Sigmoid colon (tissue), 7 donors: ENCODE measurements at places on chromosomes 12 and 14. TPM values are rescaled to one million over a fixed set of nuclear protein-coding genes. Genes with fewer than 3 reads are reported as not detected.

TM9SF1 gene
- 35.8 TPM for total RNA-seq

DNA sequence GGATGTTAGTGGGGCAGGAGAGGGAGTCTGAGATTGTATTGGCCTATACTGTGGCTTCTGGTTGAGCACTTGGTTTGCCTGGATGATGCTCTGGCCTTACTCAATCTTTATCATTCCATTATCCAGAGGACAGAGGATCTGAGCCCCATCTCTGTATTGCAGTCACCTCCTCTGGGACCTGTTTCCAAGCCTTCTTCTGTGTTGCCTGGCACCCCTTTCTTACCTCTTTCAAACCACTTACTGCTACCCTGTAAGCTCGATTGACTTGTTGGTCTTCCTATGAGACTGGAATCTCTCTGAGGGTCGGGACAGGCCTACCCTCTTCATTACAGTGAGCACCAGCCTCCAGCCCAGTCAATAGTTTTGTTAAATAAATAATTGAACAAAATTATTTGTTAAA lies 3.0 kb upstream of the FOS start:
- peak; percentile 10 for DNase-seq

DNA sequence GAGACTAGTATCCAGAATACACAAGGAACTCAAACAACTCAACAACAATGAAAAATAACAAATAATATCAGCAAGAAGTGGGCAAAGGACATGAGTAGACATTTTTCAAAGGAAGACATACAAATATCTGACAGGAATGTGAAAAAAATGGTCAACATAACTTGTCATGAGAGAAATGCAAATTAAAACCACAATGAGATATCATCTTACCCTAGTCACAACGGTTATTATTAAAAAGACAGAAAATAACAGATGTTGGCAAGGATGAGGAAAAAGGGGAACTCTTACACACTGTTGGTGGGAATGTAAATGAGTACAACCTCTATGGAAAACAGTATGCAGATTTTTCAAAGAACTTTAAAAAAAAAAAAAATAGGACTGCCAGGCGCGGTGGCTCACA lies 20.4 kb downstream of the VWF start:
- DNase-seq: no peak

PTPRB gene
- total RNA-seq: 21.0 TPM

DNA sequence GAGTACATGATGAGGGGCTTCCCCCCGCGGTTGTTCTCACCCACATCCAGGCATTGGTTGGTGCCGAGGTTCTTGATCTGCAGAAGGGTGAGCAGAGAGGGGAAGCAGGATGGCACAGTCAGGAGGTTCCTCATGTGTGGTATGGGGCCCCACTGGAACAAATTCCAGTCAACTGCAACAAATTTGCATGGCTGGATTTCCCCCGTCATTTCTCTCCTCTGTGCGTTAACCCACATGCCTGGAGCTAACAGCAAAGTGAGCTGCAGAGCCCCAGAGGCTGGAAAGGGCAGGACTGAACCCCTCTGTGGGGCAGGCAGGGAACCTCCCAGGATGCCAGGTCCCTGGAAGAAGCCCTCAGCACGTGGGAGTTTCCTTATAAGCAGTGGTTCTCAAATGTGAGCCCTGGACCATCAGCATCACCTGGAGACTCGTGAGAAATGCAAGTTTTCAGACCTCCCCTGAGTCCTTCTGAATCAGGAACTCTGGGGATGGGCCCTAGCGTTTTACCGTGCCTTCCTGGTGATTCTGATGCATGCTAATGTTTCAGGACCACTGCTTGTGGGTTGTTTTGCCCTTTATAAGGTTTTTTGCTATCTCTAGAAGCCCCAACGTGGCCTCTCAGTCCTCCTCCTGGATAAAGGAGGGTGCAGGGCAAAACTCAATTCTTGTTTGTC lies 11.0 kb upstream of the CELA1 start:
- DNase-seq: no peak

TAS2R8 gene
- not detected for total RNA-seq

DNA sequence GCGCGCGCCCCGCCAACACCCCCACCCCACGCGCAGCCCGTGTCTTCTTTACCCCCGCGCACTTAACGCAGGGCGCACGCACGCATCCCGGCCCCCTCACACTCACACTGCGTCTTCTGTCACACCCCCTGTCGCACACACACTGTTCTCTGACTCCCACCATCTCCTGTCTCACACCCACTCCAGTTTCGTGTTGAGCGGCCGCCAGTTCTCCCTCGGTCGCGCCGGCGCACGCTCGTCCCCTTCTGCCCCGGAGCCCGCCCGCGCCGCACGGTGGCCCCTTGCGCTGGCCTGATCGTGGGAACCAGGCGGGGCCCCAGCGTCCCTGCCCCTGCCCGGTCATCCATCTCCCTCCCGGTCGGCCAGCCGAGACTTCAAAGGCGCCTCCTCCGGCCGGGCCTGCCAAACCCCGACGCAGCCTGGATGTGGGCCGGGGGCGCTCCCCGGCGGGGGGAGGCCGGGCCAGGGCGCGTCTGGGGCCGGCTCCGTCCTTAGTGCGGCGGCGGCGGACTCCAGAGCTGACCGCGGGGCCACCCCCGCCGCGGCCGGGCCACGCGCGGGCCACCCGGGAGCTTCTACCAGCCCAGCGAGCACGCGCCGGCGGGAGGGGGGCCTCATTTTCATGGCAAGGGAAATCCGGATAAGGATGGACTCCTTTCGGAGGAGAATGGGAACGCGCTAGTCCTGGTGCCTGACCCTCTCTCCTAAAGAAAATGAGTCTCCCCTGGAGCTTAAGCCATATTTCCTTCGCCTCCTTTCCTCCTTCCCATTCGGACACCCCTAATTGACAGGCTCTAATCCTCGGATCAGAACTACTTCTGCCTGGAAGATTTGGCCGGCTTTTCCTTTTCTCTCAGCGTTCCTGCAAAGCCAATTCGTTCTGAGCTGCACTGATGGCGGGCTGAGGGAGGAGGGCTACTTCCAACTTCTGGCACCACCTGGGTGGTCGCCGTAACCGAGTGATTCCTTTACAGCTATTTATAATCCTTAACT lies 82.0 kb upstream of the HMGA2 start:
- no peak for DNase-seq

- no peak for DNase-seq
Observed at GRCh38 chr12:50042693-50043092, 14.7 kb upstream of the ASIC1 start.

DNA sequence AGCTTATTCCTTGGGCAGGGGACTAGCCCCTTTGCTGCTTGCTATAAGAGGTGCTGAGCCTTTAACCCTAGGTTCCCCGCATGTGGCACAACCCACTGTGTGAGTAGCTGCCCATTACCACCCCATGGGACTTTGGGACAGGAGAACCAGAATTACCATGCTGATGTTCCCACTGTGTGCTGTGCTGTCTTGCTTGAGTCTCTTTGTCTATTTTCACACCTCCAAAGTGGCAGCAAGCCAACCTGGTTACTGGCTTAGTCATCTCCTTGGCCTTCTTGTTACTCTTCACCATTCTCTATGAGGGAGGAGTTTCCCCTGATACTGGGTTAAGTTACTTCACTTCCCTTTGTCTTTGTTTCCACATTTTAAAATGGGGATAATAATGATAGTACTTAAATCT lies 73.4 kb upstream of the ETV6 start:
- DNase-seq: peak; percentile 67

NRXN3 gene
- 43.9 TPM for total RNA-seq

- DNase-seq: no peak
Observed at GRCh38 chr14:36716614-36717184, 55.0 kb downstream of the PAX9 start.

- DNase-seq: no peak
Observed at GRCh38 chr12:63912651-63913050, 68.2 kb downstream of the SRGAP1 start.

DNA sequence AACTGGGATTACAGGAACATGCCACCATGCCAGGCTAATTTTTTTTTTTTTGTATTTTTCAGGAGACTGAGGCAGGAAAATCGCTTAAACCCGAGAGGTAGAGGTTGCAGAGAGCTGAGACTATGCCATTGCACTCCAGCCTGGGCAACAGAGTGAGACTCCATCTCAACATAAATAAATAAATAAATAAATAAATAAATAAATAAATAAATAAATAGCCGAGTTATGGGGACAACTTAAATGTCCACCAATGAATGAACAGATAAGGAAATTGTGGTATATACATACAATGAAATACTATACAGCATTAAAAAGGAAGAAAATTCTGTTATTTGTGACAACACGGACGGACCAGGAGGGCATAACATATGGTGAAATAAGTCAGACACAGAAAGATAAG lies 325.7 kb downstream of the NELL2 start:
- no peak for DNase-seq

ACVRL1 gene
- 77.8 TPM for total RNA-seq

GRCh38 chr12:131787143-131787660 lies 41.0 kb upstream of the MMP17 start:
- DNase-seq: no peak

DNA sequence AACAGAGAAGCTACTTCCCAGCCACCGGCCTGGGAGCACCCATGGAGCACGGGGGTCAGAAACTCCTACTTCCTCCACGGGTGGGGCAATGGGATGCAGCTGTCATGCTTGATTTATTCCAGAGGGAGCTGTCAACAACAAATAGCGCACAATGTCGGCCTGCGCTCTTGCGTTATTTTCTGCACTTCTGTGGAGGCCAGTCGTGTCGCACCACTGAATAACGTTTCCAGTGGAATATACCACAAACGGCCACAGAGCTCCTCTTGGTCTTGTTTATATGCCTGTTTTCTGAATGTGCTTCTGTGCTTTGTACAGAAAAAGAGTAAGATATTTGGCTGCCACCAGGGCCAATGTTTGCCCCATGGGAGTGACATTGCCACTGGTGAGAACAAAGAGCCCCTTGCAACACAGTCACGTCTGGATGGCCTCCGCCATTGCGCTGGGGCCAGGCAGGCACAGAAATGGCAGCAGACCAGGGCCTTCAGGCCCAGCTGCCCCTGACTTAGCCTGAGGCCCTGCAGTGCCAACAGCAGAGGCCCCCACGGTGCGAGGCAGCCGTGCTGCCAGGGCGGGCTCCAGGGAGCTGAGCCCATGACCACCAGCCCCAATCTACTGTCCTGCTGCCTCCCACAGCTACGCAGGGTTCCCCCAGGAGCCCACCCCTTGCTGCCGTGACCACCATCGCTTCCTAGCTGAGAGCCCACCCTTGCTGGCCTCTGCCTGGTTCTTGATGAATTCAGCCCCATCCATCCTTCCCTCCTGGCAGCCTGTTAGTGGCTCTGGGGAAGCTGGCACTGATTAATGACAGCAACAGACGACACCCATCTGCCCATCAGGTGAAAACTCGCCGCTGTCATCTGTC lies 28.9 kb upstream of the TMEM179 start:
- DNase-seq: peak; percentile 68

HOXC9 gene
- not detected for total RNA-seq

DNA sequence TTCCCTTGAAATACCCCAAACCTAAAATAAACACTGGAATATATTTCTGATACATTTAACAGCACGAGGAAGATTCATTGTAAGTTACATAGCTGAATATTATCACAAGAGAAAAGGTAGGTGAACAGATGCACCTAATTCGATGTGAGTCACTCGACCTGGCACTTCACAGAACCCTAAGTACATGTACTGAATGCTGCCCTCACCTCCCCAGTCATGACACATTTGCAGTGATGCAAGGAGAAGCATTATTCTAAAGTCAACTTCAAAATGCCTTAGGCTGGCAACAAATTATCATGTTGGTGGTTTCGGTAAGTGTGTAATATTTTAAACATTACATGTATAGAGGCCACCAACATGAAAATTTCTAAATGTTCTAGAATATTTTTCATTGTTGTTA lies 35.2 kb upstream of the TMTC2 start:
- no peak for DNase-seq

GRCh38 chr14:63477556-63477955 lies 65.6 kb downstream of the PPP2R5E start:
- DNase-seq: no peak

TBC1D30 gene
- total RNA-seq: 0.66 TPM

DNA sequence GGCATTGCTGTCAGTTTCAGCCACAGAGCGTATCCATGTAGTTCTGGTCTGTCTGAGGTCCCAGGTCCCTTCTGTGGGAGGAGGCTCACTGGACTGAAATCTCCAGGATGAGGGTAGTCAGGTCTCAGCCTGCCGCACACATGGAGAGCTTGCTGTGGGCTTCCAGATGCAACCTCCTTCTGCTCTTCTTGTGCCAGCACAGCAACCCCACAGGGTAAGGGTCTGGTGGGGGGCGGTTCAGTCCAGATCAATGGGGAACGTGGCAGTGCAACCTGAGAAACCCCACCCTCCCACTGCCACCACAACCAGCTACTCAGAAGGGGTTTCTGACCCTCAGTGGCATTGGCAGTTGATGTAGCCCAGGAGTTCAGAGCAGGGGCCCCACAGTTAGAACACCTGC lies 61.2 kb downstream of the BEGAIN start:
- peak; percentile 50 for DNase-seq

- DNase-seq: no peak
Observed at GRCh38 chr12:130873106-130873795, 1.4 kb downstream of the RAN start.

MORN3 gene
- total RNA-seq: not detected

GRCh38 chr12:69698054-69698453 lies 1.0 kb downstream of the BEST3 start:
- no peak for DNase-seq

TAMALIN gene
- 9.2 TPM for total RNA-seq

DNA sequence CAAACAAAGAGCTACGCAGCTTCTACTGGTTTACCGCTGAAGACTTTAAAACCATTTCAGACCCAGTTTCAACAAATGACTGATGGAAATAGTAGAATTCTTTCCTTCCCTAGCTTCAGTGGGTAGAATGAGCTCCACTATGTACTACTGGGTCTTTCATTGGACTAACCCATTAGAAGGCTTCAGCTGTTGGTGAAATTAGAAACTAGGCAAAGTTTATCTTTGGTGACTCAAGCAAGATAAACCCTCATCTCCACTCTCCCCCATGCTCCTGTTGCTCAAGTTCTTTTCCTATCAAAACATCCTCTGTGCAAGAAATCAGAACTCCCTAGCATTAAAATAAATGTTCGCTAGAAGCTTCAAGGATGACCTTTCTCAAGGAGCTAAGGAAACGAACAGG lies 159.2 kb downstream of the PAWR start:
- no peak for DNase-seq

GRCh38 chr12:51488281-51488680 lies 63.6 kb downstream of the SLC4A8 start:
- DNase-seq: no peak
